Stimulated activated naive B cell treated with anti-CD40 and anti-IgM and Interleukin-4, amounts not matched to agents 10 μg/mL and 1 μg/mL and 100 μg/mL, for 72 hours (primary cell): ENCODE measurements at places on chromosomes 3 and 15.

DNA sequence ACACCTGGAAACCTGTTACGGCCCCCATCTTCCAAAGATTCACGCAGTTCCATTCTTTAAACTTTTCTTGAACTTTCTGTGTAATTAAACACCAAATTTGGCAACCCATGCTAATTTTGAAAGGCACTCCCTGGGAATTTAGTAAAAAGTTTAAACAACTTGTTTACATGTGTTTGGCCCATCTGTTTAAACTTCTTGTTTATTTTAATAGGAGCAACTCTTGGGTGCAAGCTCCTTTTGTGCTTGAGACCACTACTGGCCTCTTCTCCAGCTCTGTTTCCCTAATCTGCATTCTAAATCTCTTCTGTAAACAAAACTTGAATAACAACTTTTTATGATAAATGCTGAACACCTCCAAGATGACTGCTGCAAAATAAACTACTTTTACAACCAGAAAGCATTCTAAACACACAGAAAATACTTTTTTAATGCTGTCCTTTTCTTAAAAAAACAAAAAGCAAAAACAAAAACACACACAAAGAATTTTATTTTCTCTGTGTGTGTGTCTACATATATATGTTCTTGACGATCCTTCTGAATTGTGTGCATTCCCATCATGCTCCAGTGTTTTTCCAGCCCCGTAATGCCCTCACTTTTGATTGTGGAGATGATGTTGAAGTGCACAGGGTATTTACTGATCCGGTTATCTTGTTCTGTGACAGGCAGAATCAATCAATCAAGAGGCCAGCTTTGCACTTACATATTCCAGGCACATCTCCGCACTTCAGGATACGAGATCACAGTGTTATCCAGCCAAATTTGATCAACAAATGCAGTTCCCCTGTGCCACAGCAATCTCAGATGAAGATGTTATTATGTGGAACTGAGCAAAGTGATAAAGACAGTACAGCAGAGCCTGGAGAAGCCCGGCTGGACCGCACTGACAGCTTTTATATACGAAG lies 416.9 kb downstream of the FOXP1 start:
- no peak for DNase-seq

DNA sequence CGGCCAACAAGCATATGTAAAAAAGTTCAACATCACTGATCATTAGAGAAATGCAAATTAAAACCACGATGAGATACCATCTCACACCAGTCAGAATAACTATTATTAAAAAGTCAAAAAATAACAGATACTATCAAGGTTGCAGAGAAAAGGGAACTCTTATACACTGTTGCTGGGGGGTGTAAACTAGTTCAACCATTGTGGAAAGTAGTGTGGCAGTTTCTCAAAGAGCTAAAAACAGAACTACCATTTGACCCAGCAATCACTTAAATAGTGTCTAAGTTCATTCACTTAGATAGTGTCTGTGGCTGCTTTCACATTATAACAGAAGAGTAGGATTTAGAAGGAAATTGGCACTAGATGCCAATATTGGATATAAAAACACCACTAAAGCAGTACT lies 49.7 kb downstream of the CGGBP1 start:
- no peak for DNase-seq

- no peak for DNase-seq
Observed at GRCh38 chr15:48851956-48852355, 26.0 kb upstream of the EID1 start.

- no peak for DNase-seq
Observed at GRCh38 chr3:48963591-48963990, 26.4 kb upstream of the P4HTM start.

GRCh38 chr3:78645628-78646310 lies 1122.0 kb downstream of the ROBO1 start:
- DNase-seq: no peak

DNA sequence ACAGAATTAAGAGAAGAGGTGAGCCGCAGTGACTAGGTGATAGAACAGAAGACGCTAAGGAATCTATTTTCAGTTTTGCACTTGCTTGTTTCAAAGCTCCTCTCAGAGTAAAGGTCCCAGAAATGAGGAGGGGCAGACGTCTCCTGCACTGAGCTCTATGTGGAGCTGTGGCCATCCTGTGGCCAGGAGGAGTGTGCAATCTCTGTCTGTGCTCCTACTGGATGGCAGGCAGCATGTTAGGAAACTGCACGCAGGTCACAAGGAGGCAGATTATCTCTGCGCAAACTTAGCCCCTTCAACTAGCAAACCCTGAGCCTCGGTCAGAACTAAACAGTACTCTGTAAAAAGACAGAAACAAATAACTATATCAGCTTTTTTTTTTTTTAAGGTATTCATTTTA lies 31.1 kb upstream of the PPIB start:
- DNase-seq: no peak

GRCh38 chr3:76134166-76134565 lies 348.8 kb upstream of the ZNF717 start:
- DNase-seq: no peak

DNA sequence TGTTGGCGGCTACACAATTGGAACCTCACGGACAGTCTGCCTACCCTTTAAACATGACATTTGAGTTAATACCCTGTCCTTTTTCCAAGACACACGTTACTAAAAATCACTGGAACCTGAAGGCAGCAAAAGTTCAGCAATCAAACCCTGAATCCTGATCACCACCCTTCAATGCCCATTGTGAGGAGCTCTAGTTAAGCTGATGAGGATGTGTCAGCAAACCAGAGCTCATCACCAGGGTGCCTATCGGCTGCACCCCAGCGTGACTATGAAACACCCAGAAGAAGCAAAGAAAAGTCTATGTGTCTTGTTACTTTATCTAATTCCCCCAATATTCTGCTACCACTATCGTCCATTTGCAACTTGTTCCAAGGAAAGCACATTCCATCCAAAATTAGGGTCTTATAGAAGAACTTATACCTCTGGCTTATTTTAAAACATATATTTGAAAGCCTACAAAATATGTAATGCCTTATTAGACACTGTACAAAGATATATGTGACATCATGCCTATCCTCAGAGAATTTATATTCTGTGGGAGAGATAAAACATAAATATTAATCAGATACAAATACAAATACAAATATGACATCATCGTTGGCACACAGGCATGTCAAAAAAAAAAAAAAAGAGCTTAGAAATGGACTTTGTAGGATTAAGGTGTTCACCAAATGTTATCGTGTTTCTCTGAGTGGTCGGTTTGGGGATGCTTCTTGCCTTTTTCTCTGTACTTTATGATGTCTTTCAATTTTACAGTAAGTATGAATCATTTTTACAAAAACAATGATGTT lies 219.7 kb upstream of the SETMAR start:
- DNase-seq: no peak

DNA sequence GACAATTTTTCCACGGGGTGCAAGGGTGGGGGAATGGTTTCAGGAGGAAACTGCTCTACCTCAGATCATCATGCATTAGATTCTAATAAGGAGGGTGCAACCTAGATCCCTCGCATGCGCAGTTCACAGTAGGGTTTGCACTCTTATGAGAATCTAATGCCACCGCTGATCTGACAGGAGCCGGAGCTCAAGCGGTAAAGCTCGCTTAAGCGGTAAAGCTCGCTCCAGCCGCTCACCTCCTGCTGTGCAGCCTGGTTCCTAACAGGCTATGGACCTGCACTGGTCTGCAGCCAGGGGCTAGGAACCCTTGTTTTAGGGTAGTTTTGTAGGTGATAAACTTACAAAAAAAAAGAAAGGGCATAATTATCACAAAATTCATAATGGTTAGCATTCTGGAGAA lies 53.9 kb upstream of the RYR3 start:
- no peak for DNase-seq

DNA sequence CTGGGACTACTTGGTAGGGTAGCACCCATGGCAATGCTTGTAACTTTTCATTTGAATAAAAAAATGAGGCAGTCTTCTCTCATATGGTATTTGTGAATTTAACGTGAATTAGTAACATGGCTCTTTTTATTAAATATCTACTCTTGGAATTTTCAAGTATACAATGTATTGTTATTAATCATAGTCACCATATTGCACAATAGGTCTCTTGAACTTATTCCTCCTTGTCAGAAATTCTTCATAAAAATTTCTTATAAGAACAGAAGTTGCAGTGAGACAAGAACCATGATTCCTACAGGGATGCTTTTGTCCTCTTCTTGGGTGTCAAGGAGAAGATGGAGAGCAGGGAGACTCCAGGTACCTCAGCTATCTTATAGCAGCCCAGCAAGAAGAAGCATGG lies 203.8 kb upstream of the FEZF2 start:
- DNase-seq: no peak

GRCh38 chr3:57079474-57079831 lies 19.0 kb downstream of the SPATA12 start:
- no peak for DNase-seq

- DNase-seq: no peak
Observed at GRCh38 chr3:74584782-74585181, 29.7 kb downstream of the CNTN3 start.

GRCh38 chr15:63362196-63362595 lies 19.4 kb downstream of the CA12 start:
- peak; percentile 32 for DNase-seq

- DNase-seq: no peak
Observed at GRCh38 chr15:101035611-101036010, 116.5 kb downstream of the LRRK1 start.

DNA sequence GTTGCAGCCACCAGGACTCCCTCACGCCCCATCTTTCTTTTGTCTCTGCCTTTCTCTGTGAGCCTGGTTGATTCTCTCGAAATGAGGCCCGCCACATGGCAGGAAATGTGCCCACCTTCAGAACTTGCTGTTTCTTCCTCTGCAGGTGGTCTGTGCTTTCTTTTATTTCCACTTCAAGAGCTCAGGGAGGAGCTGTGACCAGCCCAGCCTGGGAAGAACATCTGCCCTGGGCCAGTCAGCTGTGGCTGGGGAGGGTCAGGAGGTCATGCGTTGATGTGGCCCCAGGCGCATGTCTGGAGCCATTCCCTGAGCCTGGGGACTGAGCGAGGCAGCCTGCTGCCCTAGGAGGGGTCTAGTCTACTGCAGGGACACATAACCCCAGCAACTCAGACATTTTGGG lies 8.0 kb downstream of the FBLN2 start:
- DNase-seq: no peak

DNA sequence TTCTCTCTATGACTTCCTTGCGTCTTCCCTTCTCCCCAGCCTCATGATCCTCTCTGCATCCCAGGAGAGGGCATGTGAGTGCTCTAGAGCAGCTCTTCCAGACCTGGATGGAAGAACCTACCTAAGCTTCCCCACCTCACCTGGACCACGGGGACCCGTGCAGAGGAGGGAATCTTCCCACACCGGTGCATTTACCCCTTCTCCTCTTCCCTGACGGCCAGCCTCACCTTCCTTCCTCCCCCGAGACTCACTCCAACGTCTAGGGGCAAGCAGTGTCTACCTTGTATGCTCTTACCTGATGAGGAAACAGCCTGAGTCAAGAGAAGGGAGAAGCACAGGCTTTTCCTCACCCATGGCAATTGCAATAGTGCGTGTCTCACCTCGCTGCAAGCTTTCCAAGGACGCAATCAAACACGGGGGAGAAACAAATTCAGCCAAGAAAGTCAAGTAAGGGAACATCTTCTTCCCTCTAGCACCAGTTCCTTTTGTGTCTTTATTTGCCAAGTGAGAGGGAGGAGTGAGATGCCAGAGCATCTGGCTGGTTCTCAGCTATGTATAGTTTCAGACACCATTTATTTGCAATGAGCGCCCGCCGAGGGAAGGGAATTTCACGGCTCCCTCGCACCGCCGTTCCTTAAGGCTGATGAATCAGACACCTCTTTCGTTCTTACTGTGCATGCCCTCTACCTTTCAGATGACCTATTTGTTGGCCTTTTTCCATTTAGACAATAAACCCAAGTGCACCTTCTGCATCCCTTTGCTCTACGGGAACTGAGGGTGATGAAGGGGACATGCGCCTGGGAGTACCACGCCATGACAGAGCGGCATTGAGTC lies 1.8 kb upstream of the CCR9 start:
- no peak for DNase-seq

DNA sequence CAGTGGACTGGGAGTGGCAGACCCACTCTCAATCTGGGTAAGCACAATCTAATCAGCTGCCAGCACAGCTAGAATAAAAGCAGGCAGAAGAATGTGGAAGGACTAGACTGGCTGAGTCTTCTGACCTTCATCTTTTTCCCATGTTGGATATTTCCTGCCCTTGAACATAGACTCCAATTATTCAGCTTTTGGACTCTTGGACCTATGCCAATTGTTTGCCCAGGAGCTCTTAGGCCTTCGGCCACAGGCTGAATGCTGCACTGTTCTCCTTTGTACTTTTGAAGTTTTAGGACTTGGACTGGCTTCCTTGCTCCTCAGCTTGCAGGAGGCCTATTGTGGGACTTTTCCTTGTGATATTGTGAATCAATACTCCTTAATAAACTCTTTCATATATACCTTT lies 477.7 kb upstream of the ZNF385D start:
- no peak for DNase-seq

GRCh38 chr3:42673082-42673481 lies 12.3 kb upstream of the KLHL40 start:
- DNase-seq: no peak

- no peak for DNase-seq
Observed at GRCh38 chr3:25556447-25556846, 108.3 kb downstream of the TOP2B start.

- DNase-seq: no peak
Observed at GRCh38 chr15:63971427-63971805, 74.9 kb downstream of the DAPK2 start.

- no peak for DNase-seq
Observed at GRCh38 chr3:61928776-61929314, 367.5 kb downstream of the PTPRG start.

GRCh38 chr3:37450561-37450960 lies 276.2 kb upstream of the LRRFIP2 start:
- no peak for DNase-seq

- no peak for DNase-seq
Observed at GRCh38 chr3:63961891-63962290, 49.7 kb upstream of the SCAANT1 start.

GRCh38 chr15:90710436-90711027 lies 6.6 kb upstream of the BLM start:
- no peak for DNase-seq

DNA sequence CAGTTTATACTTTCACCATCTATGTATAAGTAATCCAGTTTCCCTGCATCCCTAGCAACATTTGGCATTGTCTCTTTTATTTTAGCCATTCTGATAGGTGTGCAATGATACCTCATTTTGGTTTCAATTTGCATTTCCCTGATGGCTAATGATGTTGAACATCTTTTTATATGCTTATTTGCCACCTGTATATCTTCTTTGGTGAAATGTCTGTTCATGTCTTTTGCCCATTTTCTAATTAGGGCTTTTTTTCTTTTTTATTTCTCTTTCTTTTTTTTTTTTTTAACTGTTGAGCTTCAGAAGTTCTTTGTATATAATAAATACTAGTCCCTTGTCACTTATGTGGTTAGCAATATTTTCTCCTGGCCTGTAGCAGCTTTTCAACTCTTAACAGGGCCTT lies 68.9 kb downstream of the TM2D3 start:
- DNase-seq: no peak

DNA sequence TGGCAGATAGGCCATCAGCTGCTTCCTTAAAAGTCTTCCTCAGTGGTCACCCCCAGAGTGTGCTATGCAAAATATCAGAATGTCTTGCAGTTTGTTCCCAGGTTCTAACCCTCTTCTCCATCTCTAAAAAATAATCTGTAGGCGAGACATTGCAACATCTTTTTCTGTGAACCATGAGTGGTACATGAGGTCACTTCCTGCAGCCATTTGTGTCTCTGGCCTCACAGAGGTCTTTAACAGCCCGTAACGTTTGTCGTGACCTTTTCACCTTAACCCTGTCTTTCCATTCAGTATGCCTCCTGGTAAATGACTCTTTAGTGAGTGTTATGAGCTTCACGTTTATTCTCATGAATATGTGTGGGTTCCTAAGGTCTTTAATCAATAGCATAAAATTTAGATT lies 145.4 kb downstream of the KLHL25 start:
- no peak for DNase-seq

GRCh38 chr15:84749111-84749991 lies 959 bp downstream of the ZNF592 start:
- DNase-seq: no peak
